Activated CD8-positive, alpha-beta memory T cell treated with anti-CD3 and anti-CD28 coated beads for 1 hour (primary cell): ENCODE measurements at places on chromosomes 7 and 10.

GRCh38 chr10:109906316-109906715 lies 17.0 kb downstream of the XPNPEP1 start:
- DNase-seq = no peak

GRCh38 chr10:119725517-119725827 lies 378 bp upstream of the INPP5F start:
- DNase-seq = no peak

GRCh38 chr7:12898620-12899019 lies 211.2 kb downstream of the ARL4A start:
- no peak for DNase-seq

DNA sequence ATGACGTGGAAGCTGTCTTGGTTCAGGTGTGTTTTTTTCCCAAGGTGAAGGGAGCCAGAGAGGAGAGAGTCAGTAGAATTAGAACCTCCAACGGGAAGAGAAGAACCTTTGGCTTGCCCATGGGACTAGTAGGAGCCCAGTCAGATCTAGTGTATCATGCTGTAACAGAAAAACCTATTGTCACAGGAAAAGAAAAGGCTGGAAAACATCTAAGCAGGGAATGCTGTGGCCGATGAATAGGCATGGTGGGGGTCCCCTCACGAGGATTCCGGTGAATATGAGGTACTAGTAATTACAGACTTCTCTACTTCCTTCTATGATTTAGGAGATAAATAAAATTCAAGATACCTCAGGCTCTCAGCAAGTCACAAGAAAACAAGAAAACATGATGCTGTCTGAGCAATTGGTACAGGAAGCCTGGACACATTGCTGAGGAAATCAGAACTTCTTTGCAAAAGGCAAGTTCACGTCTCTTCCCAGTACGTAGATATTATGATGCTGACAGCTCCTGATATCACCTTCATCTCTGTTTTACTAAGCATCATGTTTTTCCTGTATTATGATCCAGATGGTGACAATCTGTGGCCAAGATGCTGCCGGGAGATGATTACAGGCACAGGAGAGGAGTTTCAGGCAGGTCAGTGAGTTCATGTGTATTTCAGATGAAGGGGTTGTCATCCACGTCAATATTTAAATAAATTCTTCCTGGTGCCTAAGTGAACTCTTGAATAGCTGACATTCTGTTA lies 54.3 kb upstream of the NPY start:
- DNase-seq = no peak

DNA sequence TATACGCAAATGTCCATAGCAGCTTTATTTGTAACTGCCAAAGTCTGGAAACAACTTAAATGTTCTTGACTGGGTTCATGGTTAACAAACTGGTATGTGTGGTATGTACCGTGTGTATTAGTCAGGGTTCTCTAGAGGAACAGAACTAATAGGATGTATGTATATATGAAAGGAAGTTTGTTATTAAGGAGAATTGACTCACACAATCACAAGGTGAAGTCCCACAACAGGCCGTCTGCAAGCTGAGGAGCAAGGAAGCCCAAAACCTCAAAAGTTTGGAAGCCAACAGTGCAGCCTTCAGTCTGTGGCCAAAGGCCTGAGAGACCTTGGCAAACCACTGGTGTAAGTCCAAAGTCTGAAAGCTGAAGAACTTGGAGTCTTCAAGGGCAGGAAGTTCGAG lies 66.8 kb downstream of the TMEM168 start:
- DNase-seq = no peak

GRCh38 chr10:62688971-62689700 lies 115.4 kb upstream of the ADO start:
- DNase-seq = no peak

DNA sequence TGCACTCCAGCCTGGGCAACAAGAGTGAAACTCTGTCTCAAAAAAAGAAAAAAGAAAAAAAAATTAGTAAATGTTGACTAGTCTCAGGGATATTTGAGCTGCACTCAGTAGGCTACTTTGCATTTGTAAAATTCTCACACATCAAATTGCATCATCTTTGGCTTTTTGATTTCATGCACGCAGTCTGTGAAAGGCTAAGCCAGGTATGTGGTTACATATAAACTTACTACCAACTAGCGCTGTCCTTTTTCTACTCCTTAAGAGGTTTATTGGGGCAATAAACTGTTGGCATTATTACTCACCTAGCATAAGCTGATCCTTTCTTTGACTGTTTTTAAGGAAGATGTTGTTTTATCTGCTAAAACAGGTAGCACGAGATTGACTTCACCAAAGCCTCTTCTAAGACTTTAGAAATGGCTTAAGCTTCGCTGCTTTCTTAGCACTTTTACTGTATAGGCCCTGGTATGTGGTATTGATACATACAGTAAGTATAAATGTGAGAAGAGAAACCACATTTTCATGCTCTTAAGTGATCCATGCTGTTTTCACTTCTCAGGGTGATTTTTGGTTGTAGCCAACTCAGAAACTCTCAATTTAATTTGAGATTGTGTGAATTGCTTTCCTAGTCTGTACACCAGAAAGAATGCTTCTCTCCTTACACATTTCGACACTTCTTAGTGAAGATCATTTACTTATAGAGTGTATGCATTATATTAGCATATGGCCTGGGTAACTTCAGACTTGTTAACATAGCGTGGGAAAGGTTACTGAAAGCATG lies 323.9 kb downstream of the AUTS2 start:
- no peak for DNase-seq

DNA sequence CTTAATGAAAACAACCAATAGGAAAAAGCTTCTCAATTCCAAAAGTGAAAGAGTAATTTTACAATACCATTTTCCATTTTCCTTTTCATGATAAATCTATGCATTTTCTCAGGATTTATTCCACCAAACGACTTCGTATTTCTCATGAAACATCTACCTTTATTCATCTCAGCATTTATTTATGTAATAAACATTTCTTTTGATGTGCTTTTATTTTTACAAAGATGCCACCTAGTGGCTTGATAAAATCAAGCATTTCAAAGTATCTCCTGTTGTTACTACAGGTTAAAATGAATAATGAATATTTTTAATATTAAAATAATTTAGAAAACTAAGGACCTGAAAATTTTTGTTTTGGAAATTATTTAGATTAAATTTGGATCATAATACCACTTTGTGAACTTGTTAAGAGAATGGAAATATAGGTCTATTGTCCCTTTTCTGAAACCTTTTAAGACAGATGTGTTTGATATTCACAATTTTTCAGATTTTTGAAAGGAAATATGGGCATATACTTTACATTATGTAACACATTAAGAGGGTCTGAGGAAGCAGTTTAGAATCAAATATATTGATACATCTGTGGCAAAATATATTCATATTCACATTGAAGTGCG lies 2.7 kb upstream of the IQUB start:
- no peak for DNase-seq

GRCh38 chr7:114678116-114678515 lies 243.8 kb upstream of the MDFIC start:
- DNase-seq = no peak
